ENCODE measurements at places on chromosomes 7 and 10.

GRCh38 chr10:117264782-117265181 is 23.9 kb downstream of the SLC18A2 start:
- DNase-seq: no peak

DNA sequence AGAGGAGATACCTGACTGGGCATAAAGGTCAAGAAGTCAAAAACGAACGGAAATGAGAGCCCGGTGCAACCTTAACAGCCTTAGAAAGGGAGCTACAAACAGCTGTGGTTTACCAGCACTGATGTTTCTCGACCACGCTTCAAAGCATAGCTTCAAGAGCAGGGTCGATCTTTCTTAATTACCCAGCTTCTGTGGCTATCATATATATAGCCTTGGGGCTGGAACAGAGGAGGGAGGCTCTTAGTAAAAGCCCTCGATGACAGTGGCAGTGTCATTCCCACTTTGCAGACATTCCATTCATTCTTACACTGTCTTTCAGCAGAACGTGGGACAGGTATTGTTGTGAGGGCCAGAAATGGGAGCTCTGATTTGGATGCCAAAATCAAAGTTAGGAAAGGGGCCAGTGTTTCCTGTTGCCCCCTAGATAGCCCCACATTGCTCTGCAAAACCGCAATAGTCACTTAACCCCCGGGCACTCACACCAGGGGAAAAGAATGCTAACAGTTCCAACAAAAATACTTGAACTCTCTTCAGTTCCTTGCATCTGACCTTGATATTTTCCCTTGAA is 141.5 kb downstream of the MTPAP start:
- no peak for DNase-seq

DNA sequence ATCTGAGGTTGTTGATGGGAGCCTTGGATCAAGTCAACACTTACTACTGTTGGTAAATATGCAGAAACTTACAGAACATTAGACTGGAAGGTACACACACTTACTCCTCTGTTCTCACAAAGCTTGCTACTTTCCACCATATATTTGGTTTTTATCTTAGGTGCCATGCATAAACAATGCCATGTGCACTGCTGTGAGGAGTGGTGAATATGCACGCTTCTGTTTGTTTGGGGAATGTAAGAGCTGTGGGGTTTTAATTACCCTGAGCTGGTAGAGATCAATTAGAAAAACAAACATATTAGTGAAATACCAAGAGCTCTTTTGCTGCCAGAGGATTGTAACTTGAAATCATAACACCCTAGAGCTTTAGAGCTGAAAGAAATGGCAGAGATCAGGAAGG is 79.8 kb upstream of the ARID5B start:
- no peak for DNase-seq

DNA sequence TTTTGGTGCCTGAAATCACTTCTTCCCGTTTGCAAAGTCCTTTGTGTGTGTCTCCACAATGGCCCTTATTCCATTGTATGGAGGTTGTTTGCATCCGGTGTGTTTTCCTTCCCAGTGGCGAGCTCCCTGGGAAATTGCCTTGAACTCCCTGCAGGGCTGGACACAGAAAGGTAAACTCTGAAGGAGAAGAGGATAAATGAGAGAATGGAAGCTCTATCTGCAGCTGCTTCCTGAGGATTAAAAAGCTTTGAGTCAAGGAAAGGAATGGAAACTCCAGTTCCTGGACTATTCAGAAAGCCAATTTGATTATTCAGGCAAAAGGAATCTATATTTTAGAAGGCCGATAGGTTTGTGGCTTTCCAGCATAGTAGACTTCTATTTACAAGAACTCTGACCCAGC is 4.4 kb upstream of the GRK5 start:
- DNase-seq: no peak

DNA sequence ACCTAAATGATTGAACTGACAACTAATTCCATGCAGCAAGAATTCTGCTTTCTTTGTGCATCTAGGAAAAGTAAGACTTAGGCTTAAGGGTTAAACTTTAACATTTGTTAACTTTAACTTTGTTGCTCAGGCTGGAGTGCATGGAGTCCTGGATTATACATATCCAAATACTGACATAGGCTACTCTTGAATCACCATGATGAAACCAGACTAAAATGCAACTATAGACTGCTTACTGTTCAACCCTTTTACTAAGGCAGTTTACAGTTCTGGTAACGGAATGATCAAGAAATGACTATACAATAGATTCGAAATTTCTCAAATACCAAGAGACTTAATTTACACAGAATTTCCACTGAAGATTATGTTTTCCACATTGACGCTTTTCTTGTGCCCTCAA is 52.0 kb downstream of the PUS7 start:
- DNase-seq: no peak

DNA sequence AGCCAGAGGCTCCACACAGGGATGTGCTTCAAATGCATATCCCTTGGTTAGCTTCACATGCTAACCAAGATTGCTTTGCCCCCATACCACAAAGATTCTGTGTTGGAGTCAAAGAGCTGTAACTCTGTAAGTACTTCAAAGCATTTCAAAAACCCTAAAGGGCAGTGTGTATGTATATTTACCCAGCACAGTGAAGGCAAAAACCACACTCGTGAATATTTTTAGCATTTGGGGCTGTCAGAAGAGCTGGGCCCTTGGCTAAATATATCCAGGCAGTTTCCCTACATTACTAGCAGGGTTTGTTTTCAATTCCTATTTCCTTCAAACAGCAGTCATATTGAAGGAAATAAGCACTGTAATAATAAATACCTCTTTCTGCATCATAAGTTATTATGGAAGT is 84.2 kb upstream of the STEAP1B start:
- DNase-seq: no peak

DNA sequence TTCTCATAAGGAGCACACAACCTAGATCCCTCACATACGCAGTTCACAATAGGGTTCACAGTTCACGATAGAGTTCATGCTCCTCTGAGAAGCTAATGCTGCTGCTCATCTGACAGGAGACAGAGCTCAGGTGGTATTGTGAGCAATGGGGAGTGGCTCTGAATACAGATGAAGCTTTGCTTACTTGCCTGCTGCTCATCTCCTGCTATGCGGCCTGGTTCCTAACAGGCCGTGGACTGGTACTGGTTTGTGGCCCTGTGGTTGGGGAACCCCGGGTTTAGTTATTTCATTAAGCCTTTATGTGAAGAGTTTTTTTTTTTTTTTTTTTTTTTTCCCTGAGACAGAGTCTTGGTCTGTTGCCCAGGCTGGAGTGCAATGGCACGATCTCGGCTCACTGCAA is 19.4 kb downstream of the SLK start:
- no peak for DNase-seq

GRCh38 chr7:18565337-18565736 is 69.8 kb downstream of the HDAC9 start:
- DNase-seq: no peak

DNA sequence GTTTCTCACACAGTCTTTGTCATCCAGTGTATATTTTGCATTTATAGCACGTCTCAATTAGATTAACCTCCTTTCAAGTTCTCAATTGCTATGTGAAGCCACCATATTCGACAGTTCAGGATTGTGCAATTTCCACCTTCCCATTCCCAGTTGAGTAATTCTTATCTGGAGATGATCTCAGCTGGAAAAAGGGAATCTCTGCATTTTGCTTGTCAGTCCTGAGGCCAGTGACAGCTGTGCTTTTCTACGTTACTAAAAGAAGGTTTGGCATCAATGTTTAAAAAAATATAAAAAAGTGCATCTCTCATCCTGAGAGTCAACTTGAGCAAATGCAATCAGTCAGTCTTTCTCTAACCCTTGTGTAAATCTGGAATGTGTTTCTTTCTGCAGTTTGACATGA is 247.7 kb downstream of the PRKG1 start:
- no peak for DNase-seq

GRCh38 chr10:116654816-116655215 is 34.1 kb downstream of the PNLIPRP2 start:
- DNase-seq: no peak

GRCh38 chr7:44071726-44072363 is 6.5 kb upstream of the PGAM2 start:
- DNase-seq: no peak

- no peak for DNase-seq
Measured at GRCh38 chr7:80644054-80644453, 5.6 kb downstream of the CD36 start.

GRCh38 chr10:88941026-88941425 is 11.5 kb downstream of the ACTA2 start:
- DNase-seq: no peak

DNA sequence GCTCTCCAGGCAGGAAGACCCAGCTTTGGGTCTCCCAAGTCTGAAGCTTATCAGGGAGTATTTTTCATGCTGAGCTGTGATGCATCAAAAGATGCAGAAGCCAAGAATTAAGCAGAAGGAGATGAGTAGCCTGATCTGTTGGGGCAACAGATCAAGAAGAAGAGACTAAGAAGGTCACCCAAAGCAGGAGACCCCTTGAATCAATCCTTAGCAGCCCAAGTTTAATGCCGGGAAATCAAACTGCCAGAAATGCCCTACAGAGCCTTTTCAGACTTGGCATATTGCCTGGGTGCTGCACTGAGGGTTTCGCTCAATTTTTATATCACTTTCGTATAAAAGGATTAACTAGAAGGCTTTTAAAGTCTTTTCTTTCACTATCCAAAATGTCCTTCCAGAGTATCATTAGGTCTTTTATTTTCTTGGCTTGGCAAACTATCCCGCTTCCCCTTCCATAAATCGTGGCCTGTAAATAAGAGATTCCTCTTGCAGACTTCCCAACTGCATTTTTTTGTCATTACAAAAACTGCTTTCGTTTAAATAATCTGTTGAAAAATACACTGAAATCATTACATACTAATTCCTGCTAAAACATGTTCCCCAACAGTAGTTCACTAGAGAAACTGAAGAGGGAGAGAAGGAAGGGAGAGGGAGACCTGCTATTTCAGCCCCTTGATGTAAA is 49.0 kb upstream of the STK17A start:
- no peak for DNase-seq

- no peak for DNase-seq
Measured at GRCh38 chr10:26412932-26413331, 25.2 kb upstream of the APBB1IP start.

DNA sequence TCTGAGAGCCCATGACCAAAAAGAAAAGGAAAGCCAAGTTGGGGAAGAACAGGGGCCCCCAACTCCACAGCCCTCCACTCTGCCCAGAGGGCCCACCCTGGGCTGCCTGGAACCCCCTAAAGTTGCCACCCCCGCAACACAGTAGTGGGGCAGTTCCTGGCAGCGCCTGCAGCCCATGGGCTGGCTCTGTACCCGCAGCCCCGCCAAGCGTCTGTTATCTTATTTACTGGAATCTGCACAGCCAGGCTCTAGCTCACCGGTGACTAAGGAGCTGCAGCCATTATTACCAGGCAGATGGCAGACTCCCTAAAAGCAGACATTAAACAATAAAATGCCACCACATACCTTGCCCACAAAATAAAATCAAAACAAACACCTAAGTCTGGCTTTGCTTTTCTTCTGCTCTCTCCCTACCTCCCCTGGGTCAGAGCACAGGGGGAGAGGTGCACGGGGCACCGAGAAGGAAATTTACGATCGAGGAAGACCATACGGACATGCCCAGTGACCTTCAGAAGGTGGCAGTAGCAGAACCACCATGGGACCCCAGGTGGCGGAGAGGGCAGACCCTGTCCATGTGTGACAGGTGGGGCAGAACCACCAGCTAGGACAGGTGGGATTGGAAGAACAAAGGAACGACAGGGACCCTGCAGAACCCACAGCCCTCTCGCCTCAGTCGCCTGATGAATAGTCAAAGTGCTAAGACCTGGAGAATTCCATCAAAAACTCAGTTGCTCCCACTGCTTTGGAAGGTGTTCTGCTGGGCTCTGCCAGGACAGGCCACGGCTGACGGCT is 66.3 kb downstream of the PRKAG2 start:
- DNase-seq: no peak

GRCh38 chr7:47934831-47935230 is 13.4 kb downstream of the PKD1L1 start:
- DNase-seq: no peak

DNA sequence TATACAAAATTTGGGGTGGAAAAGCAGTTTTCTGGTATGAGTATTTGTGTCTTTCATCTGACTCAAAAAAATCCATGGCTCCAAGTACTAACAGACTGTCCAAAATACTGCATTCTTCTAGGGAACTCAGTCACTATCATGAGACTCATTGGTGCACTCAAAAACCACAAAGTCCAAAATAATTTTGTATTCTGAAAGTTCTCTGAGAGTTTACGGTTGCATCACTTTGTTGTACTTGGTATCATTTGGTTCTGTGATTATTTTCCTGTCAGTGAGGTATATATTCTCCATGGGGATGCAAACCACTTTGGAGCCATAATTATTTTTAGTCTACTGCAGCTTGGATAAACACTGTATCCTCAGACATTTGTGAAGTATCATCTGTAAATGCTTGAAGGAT is 28.0 kb upstream of the CABCOCO1 start:
- DNase-seq: no peak

GRCh38 chr7:158328376-158329013 is 259.1 kb downstream of the PTPRN2 start:
- no peak for DNase-seq

DNA sequence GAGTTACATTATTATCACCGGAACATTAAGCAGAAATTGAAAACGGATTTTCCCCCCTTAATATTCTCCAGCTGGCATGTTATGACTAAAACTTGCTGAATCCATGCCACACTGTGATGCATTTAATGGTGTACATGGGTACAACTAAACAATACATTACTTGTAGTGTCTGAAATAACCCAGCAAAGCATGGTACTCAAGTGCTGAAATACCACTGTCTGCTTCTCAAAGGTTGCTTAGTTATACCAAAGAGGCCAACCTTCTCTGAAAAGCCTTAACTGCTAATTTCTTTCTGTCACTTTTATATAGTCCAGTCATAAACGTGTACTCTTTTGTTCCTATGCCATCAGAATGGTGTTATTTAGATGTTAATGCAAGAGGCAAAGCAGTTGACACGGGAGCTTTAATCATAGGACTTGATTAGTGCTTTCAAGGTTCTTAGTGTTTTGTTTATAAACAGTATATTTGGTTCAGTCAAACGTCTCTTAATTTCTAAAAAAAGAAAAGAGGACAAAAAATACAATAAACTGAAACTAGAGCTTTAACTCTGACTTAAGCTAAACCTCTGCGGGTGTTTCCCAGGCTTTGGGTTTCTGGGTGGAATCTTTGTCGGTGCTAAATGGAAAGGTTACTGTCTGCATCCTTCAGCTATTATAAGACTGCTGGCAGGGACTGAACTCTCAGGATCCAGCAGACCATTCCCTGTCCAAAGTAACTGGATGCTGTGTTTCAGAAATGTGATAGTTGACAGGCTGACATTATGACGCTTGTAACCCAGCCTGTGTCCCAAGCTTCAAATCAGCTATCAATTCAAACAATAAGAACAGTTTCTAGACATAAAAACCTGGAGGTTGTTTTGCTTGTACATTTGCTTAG is 202.6 kb downstream of the PPP1R3A start:
- no peak for DNase-seq

- no peak for DNase-seq
Measured at GRCh38 chr7:14336256-14336655, 346.8 kb upstream of the ETV1 start.
